ENCODE measurements at places on chromosomes 11 and 22. TPM values are rescaled to one million over a fixed set of nuclear protein-coding genes. Genes with fewer than 3 reads are reported as not detected.

Gene ELFN2
- 0.13 TPM for total RNA-seq

Gene PIK3IP1
- 22.0 TPM for total RNA-seq

Gene MAML2
- total RNA-seq, result 18.8 TPM

Gene PHLDA2
- total RNA-seq, result 3.9 TPM

Gene C1QTNF5
- total RNA-seq, result 53.2 TPM

Gene MAP6
- total RNA-seq, result 2.6 TPM

Gene SLC16A8
- under 0.01 TPM for total RNA-seq

Gene ACER3
- total RNA-seq, result 12.8 TPM

Gene PGR
- 0.86 TPM for total RNA-seq

Gene SLC37A2
- total RNA-seq, result 0.52 TPM

Gene P4HA3
- 5.6 TPM for total RNA-seq

Gene ARHGAP8
- 2.0 TPM for total RNA-seq

Gene ANGPTL5
- total RNA-seq, result 60.3 TPM

Gene E2F8
- 1.1 TPM for total RNA-seq

Gene MIAT
- total RNA-seq, result 0.78 TPM

Gene CDC42EP1
- 30.8 TPM for total RNA-seq

Gene MYBPC3
- total RNA-seq, result not detected

Gene HEPN1
- not detected for total RNA-seq

Gene TEX12
- total RNA-seq, result 0.65 TPM

Gene APOL5
- not detected for total RNA-seq

Gene TENM4
- 0.13 TPM for total RNA-seq

Gene TMEM135
- 29.6 TPM for total RNA-seq

Gene VPREB3
- not detected for total RNA-seq

Gene RFPL1
- total RNA-seq, result not detected

Gene SERPIND1
- total RNA-seq, result not detected

Gene HBG2
- total RNA-seq, result not detected

Gene TSGA10IP
- not detected for total RNA-seq

Gene TSPAN32
- 1.4 TPM for total RNA-seq

Gene PKDREJ
- 0.11 TPM for total RNA-seq

Gene SCUBE2
- total RNA-seq, result 4.8 TPM

Gene RAB38
- 0.32 TPM for total RNA-seq

Data from articular chondrocyte of knee joint (primary cell).